ENCODE measurements at places on chromosomes 1 and 21. TPM values are rescaled to one million over a fixed set of nuclear protein-coding genes. Genes with fewer than 3 reads are reported as not detected.

DNA sequence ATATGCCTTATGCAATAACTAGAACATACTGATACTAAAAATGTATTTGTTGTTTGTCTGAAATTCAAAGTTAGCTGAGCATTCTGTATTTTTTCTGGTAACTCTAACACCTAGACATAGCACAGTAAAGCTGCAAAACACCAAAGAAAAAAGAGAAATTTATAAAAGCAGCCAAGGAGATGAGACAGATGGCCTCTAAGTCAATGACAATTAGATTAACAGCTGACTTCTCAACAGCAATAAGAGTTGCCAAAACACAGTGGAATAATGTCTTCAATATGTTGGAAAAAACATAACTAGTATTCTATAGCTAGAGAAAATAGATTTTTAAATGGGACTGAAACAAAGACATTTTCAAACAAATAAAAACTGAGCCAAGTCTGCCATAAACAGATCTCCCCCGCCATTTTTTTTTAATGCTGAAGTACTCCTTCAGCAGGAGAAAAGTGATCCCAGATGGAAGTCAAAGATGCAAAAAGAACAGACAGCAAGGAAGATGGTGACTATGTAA, 81.3 kb downstream of the SYF2 start:
- H3K27me3 ChIP-seq: peaks cover 62% of the 10 kb centered on the region
- no peak for DNase-seq
- no peaks in the 10 kb centered on the region for H3K36me3 ChIP-seq
- H3K4me1 ChIP-seq: no peaks in the 10 kb centered on the region
- no peak overlapping the region for H3K27ac ChIP-seq

DNA sequence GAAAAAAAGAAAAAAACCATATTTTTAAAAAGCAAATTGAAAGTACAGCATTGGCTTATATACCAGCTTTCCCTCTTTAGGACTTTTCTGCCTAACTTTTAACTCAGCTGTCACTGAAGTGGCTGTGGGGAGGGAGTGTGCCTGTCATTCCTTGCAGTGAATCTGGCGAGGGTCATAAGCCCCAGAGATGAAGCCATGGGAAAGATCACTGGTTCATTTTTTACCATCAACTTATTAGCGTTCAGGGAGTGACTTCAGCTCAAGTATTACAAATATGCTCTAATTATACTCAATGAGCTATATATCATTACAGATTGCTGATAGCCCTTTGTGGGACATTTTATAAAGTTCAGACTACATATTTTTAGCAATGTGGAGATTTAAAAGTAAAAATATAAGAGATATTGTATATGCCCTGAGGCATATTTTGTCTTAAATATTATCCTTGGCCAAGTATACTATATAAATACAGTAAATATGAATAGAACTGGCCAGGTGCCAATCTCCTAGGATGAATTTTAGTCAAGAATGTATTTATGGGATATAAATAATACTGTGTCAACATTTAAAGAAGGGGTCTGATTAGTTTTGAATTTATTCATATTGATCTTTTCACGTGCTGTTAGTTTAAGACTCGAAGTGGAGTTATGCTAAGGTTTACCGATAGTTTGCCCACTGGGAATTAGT, 4.4 kb downstream of the TGFB2 start:
- H3K36me3 ChIP-seq: peaks cover 20% of the 10 kb centered on the region
- DNase-seq: no peak
- peaks cover 49% of the 10 kb centered on the region for H3K4me1 ChIP-seq
- H3K27ac ChIP-seq: peak overlapping the region; percentile 63
- H3K4me3 ChIP-seq: no peak overlapping the region

DNA sequence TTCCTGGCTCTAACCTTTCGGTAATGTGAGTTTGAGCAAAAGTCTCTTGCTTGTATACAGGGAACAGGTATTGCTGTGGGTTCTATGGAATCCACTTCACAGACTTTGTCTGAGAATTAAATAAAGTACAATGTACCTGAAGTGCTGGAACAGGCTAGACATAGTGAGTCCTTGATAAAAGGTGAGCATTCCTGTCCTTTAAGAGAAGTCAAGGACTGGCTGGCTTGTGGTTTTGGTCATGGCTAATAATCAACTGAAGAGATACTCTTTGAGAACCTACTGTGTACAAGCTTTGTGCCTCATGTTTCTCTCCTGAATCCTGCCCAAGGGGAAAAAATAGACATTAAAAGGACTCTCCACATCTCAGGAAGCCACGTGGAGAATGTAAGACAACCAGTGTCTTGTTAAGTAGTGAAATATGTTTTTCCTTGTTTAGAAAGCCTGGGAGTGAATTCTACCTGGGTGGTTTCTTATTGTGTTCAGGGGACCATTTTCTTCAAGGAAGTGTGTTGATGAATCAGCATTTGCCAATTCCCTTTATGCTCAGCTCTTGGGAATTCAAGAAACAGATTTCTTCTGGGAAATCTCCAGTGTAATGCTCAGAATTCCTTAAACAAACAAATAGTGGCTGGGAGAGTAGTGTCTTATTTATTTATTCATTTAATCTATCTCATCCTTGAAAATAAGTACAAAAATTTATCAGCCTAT, 55.2 kb upstream of the PLD5 start:
- H3K4me3 ChIP-seq: no peak overlapping the region
- H3K36me3 ChIP-seq: no peaks in the 10 kb centered on the region
- H3K27ac ChIP-seq: peak overlapping the region; percentile 52

TMEM63A gene
- total RNA-seq: 253 TPM

Data from Calu3 (cell line).